ENCODE measurements at places on chromosomes 16 and 17.

DNA sequence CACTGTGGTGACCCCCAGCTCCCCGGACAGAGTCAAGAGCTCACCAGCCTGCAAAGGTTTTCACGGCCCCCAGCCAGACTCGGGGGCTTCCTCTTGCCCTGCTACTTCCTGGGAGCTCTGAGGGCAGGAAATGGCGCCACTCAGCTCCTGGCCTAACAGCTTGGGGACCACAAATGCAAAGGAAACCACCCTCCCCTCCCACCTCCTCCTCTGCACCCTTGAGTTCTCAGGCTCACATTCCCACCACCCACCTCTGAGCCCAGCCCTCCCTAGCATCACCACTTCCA lies 375 bp upstream of the SPN start:
- no peak for DNase-seq

DNA sequence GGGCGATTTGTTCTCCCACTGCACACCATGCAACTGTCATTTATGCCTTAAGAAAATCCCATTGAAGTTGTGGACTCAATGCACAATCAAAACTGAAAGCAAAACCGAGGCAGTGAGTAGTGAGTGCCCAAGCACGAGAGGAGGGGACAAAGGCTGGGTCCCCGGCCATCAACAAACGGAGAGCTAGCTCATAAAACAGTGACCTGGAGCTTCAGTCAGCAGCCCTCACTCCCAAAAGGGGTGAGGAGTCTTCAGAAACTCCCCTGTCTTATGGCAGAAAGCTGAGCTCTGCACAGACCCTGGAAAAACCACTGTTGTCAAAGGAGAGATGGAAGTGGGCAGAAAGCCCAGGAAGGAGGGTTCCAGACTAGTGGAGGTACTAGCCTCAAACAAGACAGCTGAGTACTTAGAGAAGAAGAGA lies 96.9 kb downstream of the ADCY9 start:
- no peak for DNase-seq

- no peak for DNase-seq
Measured at GRCh38 chr16:23679274-23679985, 741 bp downstream of the PLK1 start.

DNA sequence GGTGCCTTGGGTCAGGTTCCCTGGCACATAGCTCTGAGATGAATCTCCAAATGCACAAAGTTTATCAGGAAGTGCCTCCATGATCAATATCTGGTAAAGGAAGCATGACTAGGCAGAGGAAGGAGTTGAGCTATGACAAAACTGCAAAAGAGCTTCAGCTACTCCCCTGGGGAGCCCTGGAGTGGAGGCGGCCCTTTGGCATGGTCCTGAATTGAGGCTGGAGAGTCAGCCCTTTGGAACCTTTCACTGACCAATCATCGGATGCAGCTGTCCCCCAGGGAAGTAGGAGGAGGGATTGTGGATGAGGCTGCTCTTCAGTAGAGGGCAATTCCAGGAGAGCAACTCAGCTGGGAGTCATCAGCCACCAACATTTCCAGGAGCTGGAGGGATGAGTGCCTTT lies 46.1 kb upstream of the NLRP1 start:
- DNase-seq: peak; percentile 46

- DNase-seq: no peak
Measured at GRCh38 chr16:897200-897543, 73.6 kb downstream of the LMF1 start.

- no peak for DNase-seq
Measured at GRCh38 chr16:10988164-10988803, 43.9 kb downstream of the CLEC16A start.

DNA sequence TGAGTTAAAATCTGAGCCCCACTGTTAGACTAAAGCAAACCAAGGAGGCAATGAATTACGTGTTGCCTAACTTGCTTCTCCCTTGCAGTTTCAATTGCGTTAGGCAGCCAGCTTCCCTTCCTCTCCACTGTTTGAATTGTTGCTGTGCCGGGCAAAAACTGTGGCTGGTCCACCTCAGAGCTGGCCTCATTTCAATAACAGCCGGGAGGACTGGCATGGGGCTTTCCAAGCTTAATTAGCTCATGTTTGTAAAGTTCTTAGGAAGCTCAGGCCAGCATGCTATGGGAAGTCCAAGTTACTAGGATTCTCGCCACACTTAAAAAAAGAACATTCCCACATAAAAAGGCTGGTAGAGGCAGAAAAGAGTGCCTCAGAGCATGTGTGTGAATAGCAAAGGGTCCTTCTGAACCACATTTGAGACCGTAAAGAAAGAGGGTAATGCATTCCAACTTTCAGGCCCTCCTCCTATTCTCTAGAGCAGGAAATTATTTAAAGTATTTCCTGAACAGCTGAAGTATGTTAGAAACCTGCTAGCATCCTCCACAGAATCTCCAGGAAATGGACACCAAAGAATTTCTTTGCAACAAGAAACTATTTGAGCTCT lies 79.0 kb upstream of the SMURF2 start:
- DNase-seq: no peak

DNA sequence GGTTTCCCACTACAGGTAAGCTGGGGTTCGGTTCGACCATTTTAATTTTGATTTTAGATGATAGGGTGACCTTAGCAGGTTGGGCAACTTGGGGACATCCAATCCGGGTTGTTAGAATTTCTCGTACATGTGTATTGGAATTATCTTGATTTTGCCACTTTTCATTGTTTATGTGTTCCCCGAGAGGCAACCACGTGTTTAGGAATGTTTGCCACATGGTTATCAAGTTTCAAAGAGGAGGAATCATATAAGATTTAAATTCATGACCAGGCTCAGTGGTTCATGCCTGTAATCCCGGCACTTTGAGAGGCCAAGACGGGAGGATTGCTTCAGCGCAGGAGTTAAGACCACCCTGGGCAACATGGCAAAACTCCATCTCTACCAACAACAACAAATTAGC lies 10.0 kb upstream of the SLC47A1 start:
- no peak for DNase-seq

GRCh38 chr16:26087091-26087490 lies 395.3 kb downstream of the HS3ST4 start:
- no peak for DNase-seq

- no peak for DNase-seq
Measured at GRCh38 chr16:57003439-57004386, 14.4 kb downstream of the NLRC5 start.

DNA sequence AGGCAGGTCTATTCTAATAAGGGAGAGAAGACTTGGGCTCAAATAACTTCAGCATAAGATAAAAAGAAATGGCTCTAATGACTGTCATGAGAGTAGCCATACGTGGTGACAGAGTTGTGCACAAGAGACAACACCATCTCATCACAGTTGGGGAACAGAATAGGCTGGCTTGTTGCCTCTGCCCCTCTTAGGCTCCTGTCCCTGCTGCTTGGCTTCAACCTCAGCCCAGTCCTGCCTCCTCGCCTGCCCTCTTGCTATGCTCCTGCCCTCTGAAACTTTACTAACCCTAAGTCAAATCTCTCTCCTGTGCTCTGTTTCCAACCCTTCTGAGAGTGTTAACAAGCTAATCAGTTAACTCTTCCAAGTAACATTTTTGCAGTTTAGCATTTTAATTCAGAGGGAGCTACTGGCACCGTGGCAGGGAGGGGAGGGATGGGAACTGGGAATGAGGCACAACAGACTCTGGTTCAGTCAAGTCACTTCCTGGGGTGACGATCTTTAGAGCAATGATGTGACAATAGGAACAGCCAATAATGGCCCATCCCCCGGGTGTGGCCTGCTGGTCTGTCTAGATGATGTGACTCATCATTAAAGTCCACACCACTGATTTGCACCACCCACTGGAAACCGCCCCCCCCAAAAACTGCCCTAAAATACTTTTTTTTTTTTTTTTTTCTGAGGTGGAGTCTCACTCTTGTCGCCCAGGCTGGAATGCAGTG lies 35.5 kb downstream of the DNAH17 start:
- DNase-seq: no peak

DNA sequence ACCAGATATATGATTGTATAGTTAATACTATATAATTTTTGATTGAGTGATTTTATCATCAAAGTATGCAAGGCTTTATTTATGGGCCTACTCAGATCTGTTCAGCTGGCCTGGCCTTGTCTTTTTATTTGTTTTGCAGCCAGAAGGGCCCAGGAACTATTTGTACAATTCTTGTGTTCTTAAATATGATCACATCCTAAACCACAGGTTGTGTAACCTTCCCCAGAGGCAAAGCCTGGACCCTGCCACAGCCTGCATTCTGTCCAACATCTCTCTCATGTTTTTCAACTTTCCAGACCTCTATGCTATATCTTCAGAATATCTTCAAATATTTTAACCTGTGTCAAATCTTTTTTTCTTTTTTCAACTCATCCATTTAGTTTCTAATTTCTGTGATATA lies 410.4 kb upstream of the MON1B start:
- no peak for DNase-seq

DNA sequence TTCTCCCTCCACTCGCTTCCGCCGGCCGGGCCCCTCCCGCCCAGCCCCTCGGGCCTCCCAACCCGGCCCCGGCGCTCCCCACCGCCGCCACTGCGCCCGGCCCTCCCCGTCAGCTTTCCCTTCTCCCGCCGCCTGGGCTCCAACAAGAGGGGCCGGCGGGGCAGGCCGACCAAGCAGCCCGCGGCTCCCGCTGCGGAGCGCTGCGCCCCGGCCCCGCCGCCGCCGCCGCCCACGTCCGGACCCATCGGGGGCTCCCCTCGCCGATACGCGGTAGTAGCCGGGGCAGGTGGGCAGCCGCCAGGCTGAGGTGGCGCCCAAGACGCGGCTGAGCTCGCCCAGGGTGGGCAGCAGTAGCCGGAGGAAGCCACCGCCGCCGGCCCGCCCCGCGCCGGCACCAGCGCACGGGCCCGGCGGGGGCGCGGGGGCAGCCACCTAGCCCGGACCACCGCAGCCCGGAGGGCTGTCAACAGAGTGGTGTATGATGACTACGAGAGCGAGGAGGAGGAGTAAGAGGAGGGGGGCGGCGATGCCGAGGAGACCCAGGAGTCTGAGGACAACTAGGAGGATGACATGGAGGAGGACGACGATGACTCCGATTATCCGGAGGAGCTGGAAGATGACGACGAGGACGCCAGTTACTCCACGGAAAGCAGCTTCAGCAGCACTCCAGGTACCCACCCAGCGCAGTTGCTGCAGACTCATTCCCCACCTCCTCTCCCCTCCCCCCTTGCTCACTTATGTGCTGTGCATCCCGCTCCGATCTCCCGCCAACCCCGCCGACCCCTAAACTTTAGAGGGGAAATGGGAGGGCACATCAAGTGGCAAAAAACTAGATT lies 498 bp downstream of the LRRC37B start:
- no peak for DNase-seq

GRCh38 chr17:11121341-11121985 lies 119.5 kb upstream of the SHISA6 start:
- DNase-seq: no peak

DNA sequence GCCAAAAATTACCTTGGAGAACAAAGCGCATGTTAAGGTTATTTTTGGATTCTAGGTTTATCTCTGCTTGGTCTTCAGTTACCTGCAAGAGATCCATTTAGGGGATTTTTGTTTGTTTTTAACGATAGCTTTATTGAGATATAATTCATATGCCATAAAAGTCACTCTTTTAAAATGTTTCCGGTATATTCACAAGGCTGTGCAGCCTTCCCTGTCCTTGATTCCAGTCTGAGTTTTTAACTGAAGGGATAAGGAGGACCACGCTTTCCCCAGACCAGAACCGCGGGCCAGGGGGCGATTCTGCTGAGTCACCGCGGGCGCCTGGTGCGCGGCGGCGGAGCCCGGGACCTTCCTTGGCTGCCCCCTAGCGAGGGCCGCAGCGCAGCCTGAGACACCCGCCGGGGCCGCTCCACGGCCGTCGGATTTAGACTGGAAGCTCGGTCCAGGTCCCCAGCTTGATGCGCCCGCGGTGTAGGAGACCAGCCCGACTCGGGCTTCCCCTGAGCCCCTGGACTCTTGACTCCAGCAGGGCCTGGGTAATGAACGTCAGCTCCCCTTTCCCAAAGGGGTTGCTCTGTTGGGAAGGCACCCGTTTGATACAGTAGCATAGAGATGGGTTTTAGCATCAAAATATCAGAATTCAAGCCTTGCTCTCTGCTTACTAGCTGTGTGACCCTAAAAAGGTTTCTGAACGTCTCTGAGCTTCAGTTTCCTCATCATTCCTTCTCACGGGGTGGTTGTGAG lies 50.0 kb upstream of the STH start:
- peak; percentile 18 for DNase-seq

- no peak for DNase-seq
Measured at GRCh38 chr16:74143171-74143570, 153.4 kb upstream of the PSMD7 start.

DNA sequence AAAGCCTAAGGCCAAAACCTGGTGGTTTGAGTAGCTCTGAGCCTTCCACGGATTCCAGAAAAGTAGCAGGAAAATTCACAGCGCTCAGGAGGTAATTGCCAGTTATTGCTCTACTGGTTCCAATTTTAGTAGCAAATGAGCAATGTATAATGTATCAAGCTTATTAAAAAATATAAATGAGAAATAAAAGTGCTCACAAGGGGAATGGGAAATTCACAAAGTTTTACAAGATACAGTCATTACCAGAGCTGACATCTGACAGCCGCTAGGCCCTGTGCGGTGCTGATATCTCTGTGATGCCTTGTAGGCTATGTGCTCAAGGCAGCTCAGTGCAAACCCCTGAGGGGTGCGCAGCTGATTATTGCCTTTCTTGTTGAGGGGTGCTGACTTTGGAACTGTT lies 47.5 kb downstream of the HS3ST3A1 start:
- DNase-seq: no peak

GRCh38 chr17:50044483-50044882 lies 11.4 kb upstream of the ITGA3 start:
- no peak for DNase-seq

DNA sequence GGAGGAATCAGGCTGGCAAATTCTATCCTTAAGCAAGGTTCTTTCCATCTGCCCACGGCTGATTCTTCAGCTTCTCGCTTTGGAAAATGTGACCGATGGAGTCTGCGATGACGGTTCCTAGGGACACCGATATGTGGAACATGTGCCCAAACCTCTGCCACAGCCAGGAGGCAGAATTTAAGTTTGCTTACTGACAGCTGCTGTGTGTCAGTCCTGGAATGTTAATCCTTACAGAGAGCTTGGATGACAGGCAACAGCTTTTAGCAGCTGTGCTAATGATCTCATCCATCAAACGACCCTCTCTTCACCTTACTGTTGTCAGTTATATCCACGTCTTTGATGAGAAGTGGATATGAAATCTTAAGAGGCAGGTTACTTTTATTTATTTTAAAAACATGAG lies 11.4 kb upstream of the MYH13 start:
- no peak for DNase-seq

DNA sequence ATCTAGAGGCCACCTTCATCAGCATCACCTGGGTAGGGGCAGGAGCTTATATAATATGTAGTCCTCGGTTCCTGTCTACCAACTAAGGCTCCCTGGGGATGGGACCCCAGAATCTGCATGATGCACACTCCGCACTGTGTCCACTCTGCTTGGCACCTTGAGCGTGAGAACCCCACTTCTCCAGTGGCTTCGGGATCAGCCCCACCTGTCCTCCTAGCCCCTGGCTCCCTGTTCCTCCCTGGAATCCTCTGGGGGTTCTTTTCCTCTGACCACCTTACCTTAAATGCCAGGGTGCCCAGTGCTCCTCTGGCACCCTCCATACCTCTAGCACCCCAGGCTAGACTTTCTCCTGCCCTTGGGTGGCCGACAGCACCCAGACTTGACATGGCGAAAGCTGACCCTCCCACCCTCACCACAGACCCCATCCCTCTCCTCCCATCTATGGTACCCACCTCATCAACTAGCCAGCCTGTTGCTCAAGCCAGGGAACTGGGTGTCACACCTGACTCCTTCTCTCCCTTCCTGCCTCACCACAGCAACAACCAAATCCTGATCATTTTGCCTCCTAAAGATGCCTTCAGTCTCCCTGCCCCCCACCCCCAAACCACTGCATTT lies 2.8 kb upstream of the NXPH3 start:
- DNase-seq: no peak

Measured in GOT3 (cell line).